Stimulated activated CD4-positive, alpha-beta T cell treated with anti-CD3 and anti-CD28 coated beads, Interleukin-4, amount 100 ng/mL, for 4 hours (primary cell): ENCODE measurements at places on chromosomes 1 and 21.

- DNase-seq, result no peak
Measured at GRCh38 chr1:245375789-245376460, 221.1 kb downstream of the KIF26B start.

- DNase-seq, result no peak
Measured at GRCh38 chr1:6730880-6731279, 29.3 kb upstream of the DNAJC11 start.

GRCh38 chr1:62311473-62311943, 7.7 kb downstream of the KANK4 start:
- DNase-seq, result no peak

DNA sequence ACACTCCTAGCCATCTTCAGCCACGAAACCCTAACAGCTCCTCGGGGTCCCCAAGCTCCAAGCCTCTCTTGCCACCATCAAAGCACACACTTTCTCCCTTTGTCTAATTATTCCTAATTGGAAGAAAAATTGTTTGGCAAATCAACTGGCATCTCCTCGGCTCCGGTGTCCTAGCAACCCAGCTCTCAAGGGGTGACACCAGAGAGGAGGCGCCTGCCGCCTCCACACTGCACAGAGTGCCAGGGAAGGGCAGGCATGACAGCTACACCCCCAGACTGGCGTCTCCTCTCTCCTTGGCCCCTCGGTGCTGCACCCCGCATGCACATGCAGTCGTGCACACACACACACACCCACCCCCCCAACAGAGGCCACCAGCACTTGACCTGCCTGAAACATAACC, 18.2 kb upstream of the GJB5 start:
- DNase-seq, result no peak

DNA sequence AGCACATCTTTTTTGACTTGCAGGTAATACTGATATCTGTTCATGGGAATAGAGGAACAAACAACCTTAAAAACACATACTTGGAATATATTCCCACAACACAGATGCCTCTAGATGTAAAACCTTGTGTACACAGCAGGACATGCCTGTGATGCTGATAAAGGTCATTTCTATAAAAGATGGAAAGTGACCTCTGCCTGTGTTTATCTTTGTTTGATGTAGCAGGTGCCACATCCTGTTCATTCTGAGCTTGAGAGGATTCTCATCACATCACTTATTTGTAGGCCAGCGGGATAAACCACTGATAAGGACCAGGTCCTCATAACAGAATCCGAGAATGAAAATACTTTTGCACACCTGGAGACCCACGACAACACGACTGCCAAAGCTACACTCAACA, 133.7 kb downstream of the SMYD2 start:
- no peak for DNase-seq

GRCh38 chr1:173549813-173550212, 53.1 kb downstream of the SLC9C2 start:
- no peak for DNase-seq
